ENCODE measurements at places on chromosomes 4 and X. TPM values are rescaled to one million over a fixed set of nuclear protein-coding genes. Genes with fewer than 3 reads are reported as not detected.

DNA sequence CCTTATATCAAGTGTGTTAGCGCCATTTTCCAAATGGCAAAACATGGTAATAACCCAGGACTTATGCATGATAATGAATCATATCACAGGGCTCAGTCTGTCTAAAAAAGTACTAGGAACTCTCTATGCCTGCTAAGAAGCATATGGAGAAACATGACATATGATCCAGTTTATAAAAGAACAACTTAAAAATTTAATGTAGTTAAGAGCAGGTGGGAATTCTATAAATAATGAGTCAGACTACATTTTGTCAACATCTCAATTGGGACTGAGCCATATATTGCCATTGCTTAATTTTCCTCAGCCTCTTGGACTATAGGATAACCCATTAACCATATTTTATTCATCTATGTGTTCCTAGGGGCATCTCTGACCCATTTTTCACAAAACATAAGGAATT is 360.4 kb upstream of the AGA start:
- H3K27ac ChIP-seq, result no peak overlapping the region
- H3K27me3 ChIP-seq, result no peaks in the 10 kb centered on the region
- no peak for DNase-seq
- no peaks in the 10 kb centered on the region for H3K4me1 ChIP-seq
- H3K36me3 ChIP-seq, result no peaks in the 10 kb centered on the region
- H3K4me3 ChIP-seq, result no peak overlapping the region

DNA sequence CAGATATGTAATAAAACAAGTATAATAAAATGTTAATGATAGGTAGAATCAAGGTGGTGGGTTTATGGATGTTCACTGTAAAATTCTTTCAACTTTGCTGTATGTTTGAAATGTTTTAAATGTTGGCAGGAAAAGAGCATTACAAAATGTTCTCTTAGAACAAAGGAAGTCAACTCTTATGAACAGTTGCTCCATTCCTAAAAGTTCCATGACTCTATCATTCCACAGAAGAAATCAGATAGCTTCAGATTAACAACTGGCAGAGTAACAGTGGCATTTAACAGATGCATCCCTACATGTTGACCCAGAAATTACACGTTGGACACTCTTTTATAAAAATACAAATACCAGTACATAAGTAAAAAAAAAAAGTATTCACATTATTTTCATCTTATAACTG is 2023.7 kb downstream of the ARAP2 start:
- H3K27ac ChIP-seq, result no peak overlapping the region
- no peaks in the 10 kb centered on the region for H3K4me1 ChIP-seq
- no peaks in the 10 kb centered on the region for H3K36me3 ChIP-seq
- no peaks in the 10 kb centered on the region for H3K27me3 ChIP-seq
- no peak for DNase-seq

DNA sequence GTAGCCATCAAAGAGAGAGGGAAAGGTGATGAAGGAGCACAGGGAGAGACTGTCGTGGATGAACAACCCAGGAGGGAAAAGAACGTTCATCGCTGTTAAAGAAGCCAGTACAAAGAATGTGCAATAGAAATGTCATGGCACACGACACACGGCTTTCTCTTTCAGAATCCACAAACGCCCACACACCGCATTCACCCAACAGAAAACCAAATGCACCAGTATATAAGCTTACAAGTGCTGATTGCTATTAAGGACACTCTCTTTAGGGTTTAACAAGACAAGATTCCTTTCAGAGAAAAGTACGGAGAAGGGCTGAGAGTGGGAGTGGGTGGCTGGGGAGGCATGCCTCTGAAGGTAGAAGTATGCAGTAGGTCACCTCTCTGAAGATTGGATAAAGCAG is 80.2 kb downstream of the C4orf51 start:
- H3K4me1 ChIP-seq, result no peaks in the 10 kb centered on the region
- H3K27me3 ChIP-seq, result no peaks in the 10 kb centered on the region
- H3K4me3 ChIP-seq, result no peak overlapping the region
- no peak overlapping the region for H3K27ac ChIP-seq
- H3K36me3 ChIP-seq, result peaks cover 47% of the 10 kb centered on the region

- peaks cover 90% of the 10 kb centered on the region for H3K36me3 ChIP-seq
- peaks cover 12% of the 10 kb centered on the region for H3K4me1 ChIP-seq
- no peaks in the 10 kb centered on the region for H3K27me3 ChIP-seq
- no peak overlapping the region for H3K27ac ChIP-seq
- DNase-seq, result no peak
These were observed 29.0 kb upstream of the MSANTD1 start for GRCh38 chr4:3219761-3220475.

- H3K4me1 ChIP-seq, result no peaks in the 10 kb centered on the region
- no peaks in the 10 kb centered on the region for H3K36me3 ChIP-seq
- H3K27me3 ChIP-seq, result no peaks in the 10 kb centered on the region
- DNase-seq, result no peak
These were observed 44.3 kb downstream of the PRSS12 start for GRCh38 chr4:118308306-118309030.

DNA sequence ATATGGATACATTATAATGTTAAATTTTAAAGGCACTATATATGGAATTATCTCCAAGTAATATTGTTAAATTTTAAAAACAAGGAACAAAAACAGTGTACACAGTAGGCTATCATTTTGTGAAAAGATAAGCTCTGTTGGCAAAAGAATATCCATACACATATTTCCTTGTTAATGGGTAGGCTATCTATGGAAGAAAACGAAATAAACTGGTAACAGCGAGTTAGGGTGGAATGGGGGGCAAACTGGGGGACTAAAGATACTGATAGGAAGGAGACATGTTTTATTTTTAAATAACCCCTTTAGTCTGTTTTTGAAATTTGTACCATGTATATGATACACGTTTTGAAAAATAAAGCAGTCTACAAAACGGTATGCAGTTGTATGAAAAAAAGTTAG is 3.6 kb upstream of the TSPAN5 start:
- no peaks in the 10 kb centered on the region for H3K36me3 ChIP-seq
- H3K27me3 ChIP-seq, result no peaks in the 10 kb centered on the region
- H3K4me1 ChIP-seq, result peaks cover 45% of the 10 kb centered on the region
- no peak for DNase-seq
- peak overlapping the region; percentile 97 for H3K27ac ChIP-seq

- no peak for DNase-seq
- H3K36me3 ChIP-seq, result no peaks in the 10 kb centered on the region
- H3K27me3 ChIP-seq, result no peaks in the 10 kb centered on the region
- no peak overlapping the region for H3K4me3 ChIP-seq
These were observed 22.4 kb downstream of the TSC22D3 start for GRCh38 chrX:107753187-107753586.

DNA sequence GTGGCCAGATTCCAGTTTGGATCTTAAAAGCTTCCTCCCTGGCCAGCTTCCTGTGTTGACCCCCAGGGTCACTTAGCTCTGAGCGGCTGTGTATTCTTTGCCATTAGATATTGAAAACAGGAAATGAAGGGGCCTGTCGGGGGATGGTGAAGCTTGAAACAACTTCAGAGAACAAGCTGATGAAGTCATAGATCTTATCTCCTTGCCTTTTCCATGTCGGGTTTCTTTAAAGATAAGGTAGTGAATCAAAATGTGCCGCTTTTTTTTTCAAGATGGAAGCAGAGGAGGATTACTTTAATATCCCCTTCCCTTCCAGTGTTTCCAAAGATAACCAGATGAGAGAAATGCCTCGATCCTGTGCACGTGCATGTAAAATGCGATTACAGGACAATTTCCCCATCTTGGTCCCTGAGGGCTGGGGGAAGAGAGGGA is 508.5 kb downstream of the MID1IP1 start:
- peaks cover 48% of the 10 kb centered on the region for H3K4me1 ChIP-seq
- no peaks in the 10 kb centered on the region for H3K27me3 ChIP-seq
- DNase-seq, result peak; percentile 49
- H3K36me3 ChIP-seq, result no peaks in the 10 kb centered on the region
- peak overlapping the region; percentile 93 for H3K27ac ChIP-seq

- H3K36me3 ChIP-seq, result no peaks in the 10 kb centered on the region
- no peaks in the 10 kb centered on the region for H3K27me3 ChIP-seq
These were observed 1977.9 kb upstream of the ADGRL3 start for GRCh38 chr4:59222221-59222620.

Gene TSPAN7
- 0.62 TPM for total RNA-seq

Gene F11
- not detected for total RNA-seq

Gene CD38
- 6.0 TPM for total RNA-seq

Gene CENPVL3
- not detected for total RNA-seq

Gene USP9X
- 59.8 TPM for total RNA-seq

Gene GC
- total RNA-seq, result 1.4 TPM

Gene TEX13B
- total RNA-seq, result not detected

Gene HTATSF1
- 28.8 TPM for total RNA-seq

Gene RS1
- total RNA-seq, result not detected
